Activated CD8-positive, alpha-beta memory T cell treated with anti-CD3 and anti-CD28 coated beads, Interleukin-2, amount 10 ng/mL, durations not matched to agents 7 days and 5 days (primary cell): ENCODE measurements at places on chromosomes 7 and 10. TPM values are rescaled to one million over a fixed set of nuclear protein-coding genes. Genes with fewer than 3 reads are reported as not detected.

DNA sequence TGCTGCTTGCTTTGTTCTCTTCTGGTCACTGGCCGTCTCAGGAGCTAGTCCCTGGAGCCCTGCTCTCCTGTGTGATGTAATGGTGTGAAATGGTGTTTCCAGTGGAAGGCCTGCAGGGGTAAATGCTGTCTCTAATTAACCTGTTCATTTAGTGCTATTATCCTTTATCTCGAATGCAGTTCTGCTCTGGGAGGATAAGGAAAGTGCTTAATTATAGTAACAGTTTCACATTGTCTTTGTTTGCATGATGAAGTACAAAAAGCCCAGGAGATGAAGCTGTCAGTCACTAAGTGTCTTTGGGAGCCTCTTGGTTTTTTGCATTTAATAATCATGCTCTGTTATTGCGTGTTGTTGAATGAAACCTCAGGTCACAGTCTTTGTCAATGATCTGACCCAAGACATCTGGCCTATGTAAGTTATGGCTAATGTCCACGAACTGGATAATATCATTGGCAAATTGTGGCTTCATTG lies 755.3 kb upstream of the GALNT17 start:
- H3K4me1 ChIP-seq: no peaks in the 10 kb centered on the region
- no peak overlapping the region for H3K27ac ChIP-seq
- no peak overlapping the region for H3K4me3 ChIP-seq
- no peaks in the 10 kb centered on the region for H3K36me3 ChIP-seq

DNA sequence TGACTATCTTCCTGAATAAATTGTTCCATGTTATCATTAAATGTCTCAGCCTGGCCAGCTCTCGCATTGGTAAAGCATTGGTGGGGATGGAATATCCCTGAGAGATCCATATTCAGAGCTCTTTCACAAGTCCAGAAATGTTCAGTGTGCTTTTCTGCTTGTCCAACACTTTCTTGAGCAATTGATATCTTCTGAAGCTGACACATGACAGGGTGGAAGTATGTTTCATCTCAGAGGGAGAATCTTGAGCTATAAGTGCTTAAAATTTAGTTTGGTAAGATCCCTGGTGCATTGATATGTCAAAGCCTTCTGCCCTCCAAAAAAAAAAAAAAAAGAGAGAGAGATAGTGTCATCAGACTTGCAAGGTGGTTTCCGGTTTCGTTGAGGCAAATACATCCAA lies 7.4 kb downstream of the IFIT3 start:
- peak overlapping the region; percentile 24 for H3K4me3 ChIP-seq
- peaks cover 90% of the 10 kb centered on the region for H3K36me3 ChIP-seq
- no peak overlapping the region for H3K27ac ChIP-seq
- DNase-seq: no peak
- peaks cover 80% of the 10 kb centered on the region for H3K4me1 ChIP-seq
- H3K27me3 ChIP-seq: peaks cover 8% of the 10 kb centered on the region

- no peak overlapping the region for H3K27ac ChIP-seq
- H3K36me3 ChIP-seq: no peaks in the 10 kb centered on the region
- no peaks in the 10 kb centered on the region for H3K27me3 ChIP-seq
These were observed 664 bp downstream of the CPA1 start for GRCh38 chr7:130380861-130381455.

DNA sequence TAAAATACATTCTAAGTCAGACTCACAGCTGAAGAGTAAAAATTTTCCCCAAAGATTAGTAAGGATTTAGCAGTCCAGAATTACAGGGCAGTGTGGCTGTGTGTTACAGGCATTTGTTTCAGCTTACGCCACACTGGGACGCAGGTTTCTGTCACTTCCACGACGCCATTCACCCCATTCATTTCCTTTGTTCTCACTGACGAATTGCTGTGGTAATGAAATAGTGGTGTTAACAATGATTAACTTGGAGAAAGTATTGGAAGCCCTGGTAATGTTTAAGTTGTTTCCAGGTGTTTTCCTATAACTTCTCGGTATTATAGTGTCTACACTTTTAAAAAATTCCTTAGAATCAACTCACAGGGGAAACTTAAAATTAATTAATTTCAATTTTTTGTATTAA lies 370.9 kb downstream of the SH2D4B start:
- H3K4me1 ChIP-seq: no peaks in the 10 kb centered on the region
- H3K4me3 ChIP-seq: no peak overlapping the region
- DNase-seq: no peak
- H3K27ac ChIP-seq: no peak overlapping the region
- no peaks in the 10 kb centered on the region for H3K27me3 ChIP-seq

GRCh38 chr7:48667407-48667806 lies 256.9 kb upstream of the CDC14C start:
- no peaks in the 10 kb centered on the region for H3K4me1 ChIP-seq
- no peaks in the 10 kb centered on the region for H3K27me3 ChIP-seq
- H3K27ac ChIP-seq: no peak overlapping the region
- no peak for DNase-seq
- H3K36me3 ChIP-seq: no peaks in the 10 kb centered on the region

DNA sequence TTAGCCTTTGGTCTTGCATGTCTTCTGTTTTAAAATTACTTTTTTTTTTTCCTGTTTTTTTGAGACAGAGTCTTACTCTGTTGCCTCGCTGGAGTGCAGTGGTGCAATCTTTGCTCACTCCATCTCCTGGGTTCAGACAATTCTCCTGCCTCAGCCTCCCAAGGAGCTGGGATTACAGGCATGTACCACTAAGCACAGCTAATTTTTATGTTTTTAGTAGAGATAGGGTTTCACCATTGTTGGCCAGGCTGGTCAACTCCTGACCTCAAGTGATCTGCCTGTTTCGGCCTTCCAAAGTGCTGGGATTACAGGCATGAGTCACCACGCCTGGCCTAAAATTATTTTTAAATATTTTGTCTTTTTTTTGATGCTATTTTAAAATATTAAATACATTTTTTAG lies 38.5 kb downstream of the MLLT10 start:
- DNase-seq: no peak
- no peak overlapping the region for H3K27ac ChIP-seq
- H3K36me3 ChIP-seq: peaks cover 45% of the 10 kb centered on the region
- no peaks in the 10 kb centered on the region for H3K27me3 ChIP-seq

GRCh38 chr10:5890452-5890915 lies 441 bp downstream of the FBH1 start:
- H3K27ac ChIP-seq: peak overlapping the region; percentile 41
- H3K27me3 ChIP-seq: no peaks in the 10 kb centered on the region

DNA sequence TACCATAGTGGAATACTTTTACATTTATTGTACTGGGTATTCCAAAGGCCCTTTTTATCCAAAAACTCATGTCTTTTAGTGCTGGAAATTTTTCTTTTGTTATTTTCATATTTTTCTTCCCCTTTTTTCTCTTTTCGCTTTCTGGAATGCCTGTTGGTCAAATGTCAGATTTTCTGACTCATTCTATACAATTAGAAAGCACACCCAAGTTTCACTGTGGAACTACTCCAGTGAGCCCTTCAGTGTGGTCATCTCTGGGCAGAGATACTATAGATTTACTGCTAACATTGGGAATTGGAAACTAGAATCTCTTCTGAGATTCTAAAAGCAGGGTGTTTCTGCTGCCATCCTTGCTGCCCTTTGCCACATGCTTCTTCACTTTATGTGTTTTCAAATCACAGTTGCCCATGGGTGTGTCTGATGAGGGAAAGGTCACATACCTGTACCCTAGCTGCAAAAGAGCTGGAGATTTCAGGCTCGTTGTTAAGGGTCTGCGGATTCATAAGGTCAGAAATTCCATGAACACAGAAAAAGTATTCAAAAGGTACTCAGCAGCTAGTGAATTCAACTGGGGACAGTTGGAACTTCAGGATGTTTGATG lies 5.6 kb upstream of the WASL start:
- H3K27ac ChIP-seq: no peak overlapping the region
- H3K4me1 ChIP-seq: peaks cover 17% of the 10 kb centered on the region
- H3K27me3 ChIP-seq: no peaks in the 10 kb centered on the region
- no peaks in the 10 kb centered on the region for H3K36me3 ChIP-seq
- DNase-seq: no peak

- DNase-seq: no peak
- no peaks in the 10 kb centered on the region for H3K27me3 ChIP-seq
- no peaks in the 10 kb centered on the region for H3K4me1 ChIP-seq
- H3K4me3 ChIP-seq: no peak overlapping the region
- no peak overlapping the region for H3K27ac ChIP-seq
- H3K36me3 ChIP-seq: no peaks in the 10 kb centered on the region
These were observed 91.0 kb upstream of the COL1A2 start for GRCh38 chr7:94303695-94304094.

- no peaks in the 10 kb centered on the region for H3K4me1 ChIP-seq
These were observed 716.6 kb upstream of the GALNT17 start for GRCh38 chr7:70415179-70415972.

DNA sequence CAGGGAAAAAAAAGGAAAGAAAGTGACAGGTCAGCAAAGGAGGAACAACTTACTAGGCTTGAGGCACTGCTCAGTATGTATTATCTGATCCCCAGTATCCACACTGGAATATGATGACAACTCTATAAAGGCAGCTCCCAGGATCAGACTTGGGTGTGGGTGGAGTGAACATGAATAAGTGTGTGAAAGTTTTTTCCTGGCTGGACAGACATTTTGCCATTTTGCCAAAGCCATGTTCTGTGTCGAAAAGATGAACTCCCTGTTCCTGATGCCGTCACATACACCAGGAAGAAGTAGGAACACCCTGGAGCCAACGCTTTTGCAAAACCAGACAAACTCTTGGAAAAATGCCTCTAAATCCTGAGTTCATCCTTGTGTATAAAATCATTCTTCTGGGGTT lies 143.2 kb upstream of the MEOX2 start:
- no peak for DNase-seq
- no peaks in the 10 kb centered on the region for H3K27me3 ChIP-seq
- no peaks in the 10 kb centered on the region for H3K4me1 ChIP-seq
- H3K4me3 ChIP-seq: no peak overlapping the region
- no peaks in the 10 kb centered on the region for H3K36me3 ChIP-seq

- H3K27ac ChIP-seq: no peak overlapping the region
- H3K4me3 ChIP-seq: no peak overlapping the region
- H3K27me3 ChIP-seq: no peaks in the 10 kb centered on the region
- H3K36me3 ChIP-seq: no peaks in the 10 kb centered on the region
These were observed 106.2 kb downstream of the ZMYND11 start for GRCh38 chr10:241451-241850.

GRCh38 chr7:7479275-7479805 lies 56.3 kb downstream of the COL28A1 start:
- peaks cover 2% of the 10 kb centered on the region for H3K27me3 ChIP-seq
- DNase-seq: no peak
- no peaks in the 10 kb centered on the region for H3K4me1 ChIP-seq
- no peak overlapping the region for H3K27ac ChIP-seq
- H3K36me3 ChIP-seq: no peaks in the 10 kb centered on the region

DNA sequence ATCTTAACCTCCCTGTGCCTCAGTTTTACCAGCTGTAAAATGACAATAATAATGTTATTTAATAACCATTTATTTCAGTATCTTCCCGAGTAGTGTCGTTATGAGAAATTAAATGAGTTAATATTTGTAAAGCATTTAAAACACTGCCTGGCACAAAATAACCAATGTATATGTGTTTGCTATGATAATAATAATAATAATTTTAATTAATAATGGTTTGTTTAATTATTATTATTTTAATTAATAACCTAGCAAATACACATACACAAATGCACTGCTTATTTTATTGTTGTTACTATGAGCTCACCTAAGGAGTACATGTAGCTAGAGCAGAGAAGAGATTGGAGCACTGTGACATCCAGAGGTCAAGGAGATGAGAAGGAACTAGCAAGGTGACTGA lies 18.2 kb upstream of the GPNMB start:
- H3K27ac ChIP-seq: no peak overlapping the region
- no peak for DNase-seq
- peaks cover 2% of the 10 kb centered on the region for H3K4me1 ChIP-seq
- no peak overlapping the region for H3K4me3 ChIP-seq
- H3K27me3 ChIP-seq: peaks cover 8% of the 10 kb centered on the region

GRCh38 chr10:22823109-22823508 lies 104.7 kb upstream of the ARMC3 start:
- H3K36me3 ChIP-seq: no peaks in the 10 kb centered on the region
- no peaks in the 10 kb centered on the region for H3K4me1 ChIP-seq
- DNase-seq: no peak
- peaks cover 5% of the 10 kb centered on the region for H3K27me3 ChIP-seq

Gene SFXN3
- 38.2 TPM for total RNA-seq

Gene STAG3
- total RNA-seq: 20.2 TPM

Gene SPDYE11
- not detected for total RNA-seq

Gene GBX1
- not detected for total RNA-seq

Gene CALCR
- total RNA-seq: not detected

Gene CRYGN
- total RNA-seq: not detected

Gene C10orf143
- total RNA-seq: 4.3 TPM

Gene ELFN1
- total RNA-seq: not detected

Gene CTAGE4
- 1.2 TPM for total RNA-seq

Gene POM121L12
- total RNA-seq: not detected

Gene TMEM213
- not detected for total RNA-seq

Gene MMD2
- not detected for total RNA-seq

Gene ITIH5
- total RNA-seq: not detected

Gene ZNF488
- 0.12 TPM for total RNA-seq

Gene TRIM50
- not detected for total RNA-seq

Gene GPR85
- total RNA-seq: not detected

Gene CRHR2
- not detected for total RNA-seq
